CD8-positive, alpha-beta memory T cell (primary cell): ENCODE measurements at places on chromosomes 5 and 9. TPM values are rescaled to one million over a fixed set of nuclear protein-coding genes. Genes with fewer than 3 reads are reported as not detected.

Gene FAM53C
- 32.2 TPM for total RNA-seq

Gene PTPN3
- 0.29 TPM for total RNA-seq

DNA sequence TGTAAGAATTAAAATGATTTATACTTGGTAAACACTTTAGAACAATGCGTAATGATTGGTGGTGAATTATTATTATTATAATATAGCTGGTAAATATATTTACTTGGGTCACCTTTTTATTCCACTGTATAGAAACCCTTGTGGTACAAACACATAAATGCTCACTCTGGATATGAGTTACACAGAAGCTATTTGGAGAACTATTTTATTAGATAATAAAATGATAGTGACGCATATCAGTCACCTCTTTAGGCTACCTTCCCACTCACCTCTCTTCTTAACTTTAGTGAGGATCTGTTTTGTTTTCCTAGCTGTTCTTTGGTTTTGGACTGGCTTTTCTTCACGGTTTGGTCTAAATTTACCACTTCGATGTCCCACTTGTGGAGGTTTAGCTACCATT, 537.8 kb upstream of the DAP start:
- no peak overlapping the region for H3K27ac ChIP-seq
- H3K36me3 ChIP-seq: no peaks in the 10 kb centered on the region
- no peaks in the 10 kb centered on the region for H3K4me1 ChIP-seq
- H3K4me3 ChIP-seq: no peak overlapping the region
- DNase-seq: no peak

DNA sequence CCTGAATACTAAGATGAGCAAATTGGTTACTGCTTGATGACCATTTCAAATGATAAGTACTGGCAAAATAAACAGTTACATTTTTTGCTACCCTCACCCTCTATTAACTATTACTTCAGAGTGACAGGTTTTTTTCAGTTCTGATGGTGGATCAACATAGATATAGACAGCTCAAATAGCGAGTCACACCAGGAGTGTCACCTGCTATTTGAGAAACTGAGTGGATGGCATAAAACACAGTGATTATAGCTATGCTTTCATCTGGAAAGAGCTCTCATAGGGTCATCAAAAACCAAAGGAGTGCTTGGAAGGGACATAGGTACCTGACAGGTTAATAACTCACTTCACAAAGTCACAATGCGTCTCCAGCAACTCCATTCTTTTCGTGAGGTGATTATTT, 244.5 kb upstream of the C9orf72 start:
- DNase-seq: no peak
- H3K27ac ChIP-seq: no peak overlapping the region
- H3K4me3 ChIP-seq: no peak overlapping the region

- H3K27ac ChIP-seq: no peak overlapping the region
- no peak for DNase-seq
- H3K4me3 ChIP-seq: no peak overlapping the region
Observed at GRCh38 chr5:26649000-26649399, 389.4 kb downstream of the CDH9 start.

DNA sequence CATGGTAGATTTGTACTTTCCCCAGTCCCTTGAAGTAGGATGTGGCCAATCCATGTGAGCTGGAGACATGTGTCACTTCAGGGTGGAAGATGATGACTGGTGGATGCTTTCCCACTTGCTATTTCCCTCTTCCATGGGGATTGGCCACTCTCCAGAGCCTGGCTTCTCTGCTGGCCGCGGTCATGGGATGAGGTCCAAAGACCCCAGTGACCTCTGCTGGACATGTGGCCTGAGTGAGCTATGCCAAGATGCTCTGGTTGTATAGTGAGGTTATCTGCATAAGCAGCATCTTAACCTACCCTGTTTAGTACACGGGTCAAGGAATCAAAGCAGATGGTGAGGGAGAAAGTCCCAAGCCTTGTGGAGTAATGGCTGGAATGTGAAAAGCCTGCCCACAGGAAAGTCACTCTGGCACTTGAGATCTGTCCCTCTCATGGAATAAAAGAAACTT, 47.1 kb downstream of the SH3PXD2B start:
- no peaks in the 10 kb centered on the region for H3K4me1 ChIP-seq
- no peak overlapping the region for H3K27ac ChIP-seq
- H3K4me3 ChIP-seq: no peak overlapping the region
- H3K36me3 ChIP-seq: no peaks in the 10 kb centered on the region

DNA sequence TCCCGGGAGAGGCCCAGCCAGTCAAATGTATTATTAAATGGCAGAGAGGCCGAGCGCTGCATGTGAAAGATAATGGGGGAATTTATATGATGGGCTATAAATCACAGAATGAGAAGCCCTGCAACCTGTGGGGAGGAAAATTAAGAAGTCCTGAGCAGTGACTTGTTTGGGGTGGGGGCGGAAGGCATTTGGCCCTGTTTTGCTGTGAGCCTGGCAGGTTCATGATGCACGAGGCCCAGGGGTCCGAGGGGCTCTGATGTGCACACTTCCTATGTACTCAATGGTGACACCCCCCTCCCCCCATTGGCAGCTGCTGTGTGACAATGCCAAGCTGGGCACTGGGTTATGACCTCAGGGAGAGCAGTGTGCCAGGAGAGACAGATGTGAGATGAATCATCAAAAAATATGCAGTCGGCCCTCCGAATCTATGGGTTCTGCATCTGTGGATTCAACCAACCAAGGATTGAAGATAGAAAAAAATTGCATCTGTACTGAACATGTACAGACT, 13.7 kb upstream of the DAB2IP start:
- H3K4me1 ChIP-seq: no peaks in the 10 kb centered on the region
- no peak for DNase-seq
- no peaks in the 10 kb centered on the region for H3K27me3 ChIP-seq
- no peaks in the 10 kb centered on the region for H3K36me3 ChIP-seq
- H3K27ac ChIP-seq: no peak overlapping the region

DNA sequence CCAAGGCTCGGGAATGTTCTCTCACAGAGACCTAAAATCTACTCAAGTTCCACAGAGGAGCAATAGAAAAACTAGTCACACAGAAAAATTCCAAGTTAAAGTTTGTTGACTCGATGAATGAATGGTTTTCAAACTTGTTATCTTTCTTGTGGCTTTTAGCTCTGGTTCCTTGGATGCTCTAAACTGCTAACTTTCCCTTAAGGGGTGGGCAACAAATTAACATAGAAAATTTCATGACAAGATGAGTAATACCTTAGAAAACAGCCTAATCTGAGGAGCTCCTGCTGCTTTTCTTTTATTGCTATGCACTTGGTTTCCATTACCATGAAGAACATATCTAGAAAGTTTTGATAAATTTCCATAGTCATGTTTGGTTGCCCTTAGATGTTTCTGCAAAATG, 100.2 kb upstream of the CCDC112 start:
- H3K27ac ChIP-seq: no peak overlapping the region
- H3K4me1 ChIP-seq: no peaks in the 10 kb centered on the region
- no peak overlapping the region for H3K4me3 ChIP-seq
- no peak for DNase-seq

DNA sequence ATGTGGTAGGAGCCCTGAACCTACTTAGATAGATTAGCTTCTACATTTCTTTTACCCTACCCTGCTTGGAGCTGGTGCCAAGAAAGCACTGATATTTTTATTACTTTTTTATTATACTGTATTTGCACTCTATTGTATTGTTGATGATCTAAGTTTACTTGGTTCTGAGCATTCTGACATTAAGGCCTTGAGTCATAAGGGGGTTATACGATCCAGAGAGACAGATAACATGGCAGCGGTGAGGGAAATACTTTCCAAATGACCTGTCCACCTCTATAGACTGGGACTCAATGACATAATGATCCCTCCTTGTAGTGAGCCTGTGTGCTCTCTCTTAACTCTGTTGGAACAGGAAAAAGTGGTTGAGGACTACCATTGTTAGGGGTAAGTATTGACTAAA, 176.3 kb downstream of the MAN2A1 start:
- no peak overlapping the region for H3K27ac ChIP-seq
- no peak for DNase-seq
- H3K36me3 ChIP-seq: peaks cover 7% of the 10 kb centered on the region
- peaks cover 35% of the 10 kb centered on the region for H3K4me1 ChIP-seq
